Endothelial cell (in vitro differentiated cells): ENCODE measurements at places on chromosomes 1 and 21. TPM values are rescaled to one million over a fixed set of nuclear protein-coding genes. Genes with fewer than 3 reads are reported as not detected.

GRCh38 chr1:234154320-234155251 lies 218.7 kb upstream of the COA6 start:
- H3K27me3 ChIP-seq = peaks cover 1% of the 10 kb centered on the region
- H3K4me3 ChIP-seq = no peak overlapping the region
- H3K36me3 ChIP-seq = no peaks in the 10 kb centered on the region
- peak; percentile 44 for DNase-seq

GRCh38 chr1:234924450-234925355 lies 203.9 kb downstream of the TOMM20 start:
- peaks cover 58% of the 10 kb centered on the region for H3K4me1 ChIP-seq
- H3K36me3 ChIP-seq = no peaks in the 10 kb centered on the region
- peak overlapping the region; percentile 70 for H3K27ac ChIP-seq
- H3K4me3 ChIP-seq = no peak overlapping the region

DNA sequence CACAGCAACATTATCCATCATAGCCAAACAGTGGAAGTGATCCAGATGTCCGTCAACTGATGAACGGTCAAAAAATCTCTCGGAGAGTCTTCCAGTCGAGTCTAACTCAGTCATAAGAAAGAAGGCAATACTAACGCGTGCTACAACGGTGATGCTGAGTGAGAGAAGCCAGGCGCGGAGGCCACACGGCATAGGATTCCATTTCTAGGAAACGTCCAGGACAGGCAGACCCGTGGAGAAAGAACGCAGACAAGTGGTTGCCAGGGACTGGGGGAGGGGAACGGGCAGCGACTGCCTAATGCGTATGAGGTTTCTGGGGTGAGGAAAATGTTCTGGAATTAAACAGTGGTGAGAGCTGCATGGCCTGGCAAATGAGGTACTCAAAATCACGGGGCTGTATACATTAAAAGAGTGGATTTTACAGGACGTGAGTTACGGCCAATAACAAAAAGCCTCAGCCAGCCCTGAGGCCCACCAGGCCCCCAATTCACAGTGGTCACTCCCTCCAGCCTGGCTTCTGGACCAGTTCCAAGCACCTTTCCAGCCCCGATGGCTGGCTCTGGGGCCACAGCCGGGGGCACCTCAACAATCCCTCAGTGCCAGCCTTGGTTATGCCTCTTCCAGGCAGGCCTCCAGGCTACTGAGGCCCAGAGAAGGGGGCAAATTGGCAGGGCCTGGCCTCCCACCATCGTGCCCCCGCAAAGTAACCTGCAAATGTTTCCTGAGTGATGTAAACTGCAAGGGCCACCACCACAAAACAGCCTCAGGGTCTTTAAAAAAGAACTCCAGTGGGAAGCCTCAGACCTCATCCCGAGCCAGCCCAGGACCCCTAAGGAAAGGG lies 3.4 kb downstream of the WNT9A start:
- H3K36me3 ChIP-seq = no peaks in the 10 kb centered on the region
- peaks cover 13% of the 10 kb centered on the region for H3K27me3 ChIP-seq
- no peaks in the 10 kb centered on the region for H3K4me1 ChIP-seq
- H3K27ac ChIP-seq = no peak overlapping the region
- H3K4me3 ChIP-seq = no peak overlapping the region

- H3K27me3 ChIP-seq = peaks cover 1% of the 10 kb centered on the region
- no peak overlapping the region for H3K4me3 ChIP-seq
- no peak overlapping the region for H3K27ac ChIP-seq
- H3K36me3 ChIP-seq = no peaks in the 10 kb centered on the region
- no peak for DNase-seq
- H3K4me1 ChIP-seq = peaks cover 16% of the 10 kb centered on the region
Observed at GRCh38 chr1:117388328-117388727, 21.1 kb downstream of the MAN1A2 start.

- H3K36me3 ChIP-seq = peaks cover 37% of the 10 kb centered on the region
- no peak overlapping the region for H3K27ac ChIP-seq
- peaks cover 15% of the 10 kb centered on the region for H3K27me3 ChIP-seq
- peaks cover 18% of the 10 kb centered on the region for H3K4me1 ChIP-seq
Observed at GRCh38 chr1:228097333-228098081, 5.6 kb downstream of the C1orf35 start.

The SYT14 gene
- total RNA-seq = 9.7 TPM

DNA sequence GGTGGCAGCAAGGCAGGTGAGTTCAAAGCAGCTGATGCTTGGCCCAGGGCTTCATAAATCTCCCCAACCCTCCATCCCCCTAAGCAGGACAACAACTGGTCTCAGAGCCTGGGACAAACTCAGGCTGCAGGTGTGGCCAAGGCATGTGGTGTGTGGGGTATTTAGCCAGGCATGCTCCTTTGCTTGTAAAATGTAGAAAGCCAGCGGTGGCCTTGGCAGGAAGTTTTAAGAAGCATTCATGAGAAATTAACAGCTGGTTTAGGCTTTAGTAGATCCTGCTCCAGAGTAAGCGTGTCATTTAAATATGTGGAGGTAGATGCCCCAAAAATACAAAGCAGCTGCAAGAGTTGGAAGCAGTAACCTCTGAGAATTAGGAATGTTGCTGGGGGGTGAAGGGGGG lies 44.8 kb downstream of the NTPCR start:
- no peak overlapping the region for H3K4me3 ChIP-seq
- H3K27me3 ChIP-seq = no peaks in the 10 kb centered on the region
- no peak overlapping the region for H3K27ac ChIP-seq
- no peaks in the 10 kb centered on the region for H3K4me1 ChIP-seq
- peaks cover 61% of the 10 kb centered on the region for H3K36me3 ChIP-seq

The S100A2 gene
- not detected for total RNA-seq

The RIPK4 gene
- total RNA-seq = 9.6 TPM

DNA sequence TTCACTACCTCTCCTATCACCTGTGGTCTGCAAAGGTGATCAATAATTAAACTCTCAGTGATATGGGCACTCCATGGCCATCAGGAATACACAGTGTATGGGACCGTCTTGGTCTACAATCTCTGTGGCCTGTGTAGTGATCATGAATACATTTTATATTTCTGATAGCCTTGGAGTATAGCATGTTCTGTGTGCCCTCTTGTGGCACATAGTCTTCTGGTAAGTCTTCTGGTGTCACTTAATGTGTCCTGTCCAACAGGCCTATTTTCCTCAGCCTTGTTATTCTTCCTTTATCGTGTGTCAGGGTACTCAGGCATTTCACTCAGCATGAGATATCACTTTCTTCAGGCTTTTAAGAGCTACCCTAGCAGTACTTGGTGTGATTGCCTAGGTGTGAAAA lies 393.6 kb downstream of the AGBL4 start:
- H3K36me3 ChIP-seq = peaks cover 4% of the 10 kb centered on the region
- no peak for DNase-seq
- no peak overlapping the region for H3K27ac ChIP-seq

GRCh38 chr1:213163278-213163711 lies 112.3 kb downstream of the RPS6KC1 start:
- H3K4me1 ChIP-seq = no peaks in the 10 kb centered on the region
- H3K27ac ChIP-seq = no peak overlapping the region
- H3K36me3 ChIP-seq = peaks cover 3% of the 10 kb centered on the region
- H3K27me3 ChIP-seq = no peaks in the 10 kb centered on the region
- H3K4me3 ChIP-seq = no peak overlapping the region

DNA sequence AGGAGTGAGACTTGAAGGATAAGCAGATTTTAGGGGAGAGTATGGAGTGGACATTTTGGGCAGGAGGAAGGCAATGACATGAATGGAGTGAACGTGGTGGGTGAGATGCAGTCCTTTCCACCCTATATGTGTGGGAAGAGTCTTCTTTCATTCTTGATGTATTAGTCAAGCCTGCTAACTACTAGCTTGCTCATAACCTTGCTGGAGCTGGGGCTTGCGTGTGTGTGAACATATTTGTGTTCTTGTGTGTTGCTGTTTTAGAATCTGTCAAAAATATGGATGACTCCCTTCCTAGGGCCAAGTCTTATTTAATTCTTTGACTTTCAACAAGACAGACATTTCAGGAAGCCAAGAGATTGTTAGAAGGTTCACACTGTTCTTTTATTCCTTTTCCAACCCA lies 132.7 kb downstream of the UCK2 start:
- H3K27me3 ChIP-seq = peaks cover 3% of the 10 kb centered on the region
- no peak for DNase-seq
- no peak overlapping the region for H3K4me3 ChIP-seq
- no peak overlapping the region for H3K27ac ChIP-seq

GRCh38 chr1:241586905-241587512 lies 53.2 kb downstream of the CHML start:
- H3K4me1 ChIP-seq = no peaks in the 10 kb centered on the region
- H3K27ac ChIP-seq = no peak overlapping the region
- H3K4me3 ChIP-seq = no peak overlapping the region
- no peak for DNase-seq
- H3K27me3 ChIP-seq = no peaks in the 10 kb centered on the region

DNA sequence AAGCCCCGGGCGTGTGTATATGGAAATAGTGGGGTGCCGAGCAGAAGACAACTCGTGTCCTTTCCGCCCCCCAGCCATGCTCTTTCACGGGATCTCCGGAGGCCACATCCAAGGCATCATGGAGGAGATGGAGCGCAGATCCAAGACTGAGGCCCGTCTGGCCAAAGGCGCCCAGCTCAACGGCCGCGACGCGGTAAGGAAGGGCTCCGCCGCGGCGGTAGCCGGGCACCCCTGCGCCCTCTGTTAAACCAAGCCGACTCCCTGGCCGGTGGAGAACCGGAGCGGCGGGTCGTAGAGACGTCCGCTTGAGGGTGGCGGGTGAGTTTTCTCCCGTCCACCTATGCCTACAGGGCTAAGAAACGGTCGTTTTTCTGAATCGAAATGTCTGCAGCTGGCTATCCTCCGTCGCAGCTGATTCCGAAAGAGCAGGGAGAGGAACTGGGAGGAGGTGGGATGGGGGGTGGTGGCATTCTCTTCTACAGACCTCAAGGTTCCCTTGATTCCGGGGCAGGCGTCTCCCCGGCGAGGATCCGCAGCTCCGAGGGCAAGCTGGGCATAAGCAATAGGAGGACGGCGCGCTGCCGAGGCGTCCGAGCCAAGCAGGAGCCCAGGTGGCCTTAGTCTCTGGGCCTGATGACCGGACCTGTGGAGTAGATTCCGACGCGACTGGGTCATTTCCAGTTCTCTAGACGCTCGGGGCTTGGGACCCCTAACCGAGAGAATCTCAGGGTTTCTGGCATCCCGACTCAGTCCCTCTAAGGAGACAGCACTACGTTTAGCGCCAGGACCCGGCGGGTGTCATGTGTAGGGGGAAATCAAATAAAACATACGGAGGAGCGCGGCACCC lies 856 bp downstream of the LHX9 start:
- no peak for DNase-seq
- peaks cover 65% of the 10 kb centered on the region for H3K4me1 ChIP-seq
- no peak overlapping the region for H3K27ac ChIP-seq
- H3K36me3 ChIP-seq = peaks cover 4% of the 10 kb centered on the region

- H3K36me3 ChIP-seq = no peaks in the 10 kb centered on the region
- DNase-seq = no peak
- H3K27me3 ChIP-seq = no peaks in the 10 kb centered on the region
- no peak overlapping the region for H3K27ac ChIP-seq
Observed at GRCh38 chr1:187680823-187681222, 852.1 kb downstream of the PLA2G4A start.

The LYSMD1 gene
- total RNA-seq = 7.5 TPM

DNA sequence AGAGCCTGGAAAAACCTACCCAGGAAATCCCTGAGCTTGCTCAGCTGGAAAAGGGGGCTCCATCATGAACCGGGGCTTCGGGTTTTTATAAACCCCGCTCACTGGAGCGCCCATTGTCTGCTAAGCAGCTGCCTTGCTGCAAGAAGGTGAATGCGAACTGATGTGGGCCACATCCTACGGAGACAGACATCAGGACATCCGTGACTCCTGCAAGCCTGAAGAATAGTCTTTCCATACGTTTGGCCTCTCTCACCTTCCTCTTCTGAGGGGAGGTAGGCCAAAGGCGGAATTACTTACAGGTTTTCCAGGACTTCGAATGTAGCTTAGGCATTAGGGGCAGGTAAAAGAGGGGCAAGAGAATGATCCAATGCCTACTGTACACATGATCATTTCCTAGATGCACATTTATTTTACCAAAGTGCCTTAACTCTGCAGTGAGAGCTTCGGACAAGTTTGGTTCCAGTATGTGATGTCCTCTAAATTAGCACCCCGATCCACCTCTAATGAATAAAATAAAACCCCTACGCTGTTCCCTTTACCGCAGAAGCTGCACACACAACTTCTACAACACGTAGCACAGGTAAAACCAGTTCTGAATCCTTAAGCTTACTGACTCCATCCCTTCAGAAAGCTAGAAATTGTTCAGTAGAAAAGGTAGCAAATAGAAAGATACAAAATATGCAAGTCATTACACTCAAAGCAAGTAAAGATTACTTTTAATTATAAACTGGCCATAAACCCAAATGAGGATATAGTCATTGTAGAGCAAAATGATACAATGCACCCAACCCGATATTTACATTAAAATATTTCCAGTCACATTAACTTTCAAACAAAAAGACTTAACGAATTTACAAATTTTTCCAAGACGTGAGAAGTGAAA lies 866 bp upstream of the SORT1 start:
- H3K4me1 ChIP-seq = peaks cover 30% of the 10 kb centered on the region
- no peak for DNase-seq
- peaks cover under 1% of the 10 kb centered on the region for H3K36me3 ChIP-seq
- H3K4me3 ChIP-seq = peak overlapping the region; percentile 90
- H3K27me3 ChIP-seq = peaks cover 4% of the 10 kb centered on the region

DNA sequence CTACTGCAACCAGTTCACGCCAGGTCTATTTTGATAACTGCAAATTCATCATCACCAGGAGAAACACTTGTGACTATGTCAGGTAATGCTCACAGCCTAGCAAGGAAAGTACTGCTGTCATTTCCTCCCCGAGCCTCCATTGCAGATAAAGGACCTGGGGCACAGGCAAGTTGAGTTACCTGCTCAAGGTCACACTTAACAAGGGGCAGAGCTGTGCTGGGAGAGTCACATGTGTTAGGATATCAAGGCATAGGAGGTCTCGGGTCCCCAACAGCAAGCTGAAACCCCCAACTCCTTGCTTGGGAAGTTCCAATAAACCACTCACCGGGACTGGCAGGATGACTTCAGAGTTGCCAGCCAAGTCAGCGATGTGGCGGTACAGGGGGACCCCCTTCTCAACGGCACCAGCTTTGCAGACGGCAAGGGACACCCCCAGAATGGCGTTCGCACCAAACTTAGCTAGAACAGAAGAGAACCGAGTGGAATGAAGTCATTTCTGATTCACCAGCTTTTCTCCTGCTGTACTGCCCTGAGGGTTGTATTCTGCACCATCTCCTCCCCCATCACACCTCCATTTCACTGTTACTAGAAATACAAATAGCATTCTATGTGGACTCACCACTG lies 11.6 kb downstream of the ENO1 start:
- no peak for DNase-seq
- H3K36me3 ChIP-seq = peaks cover 59% of the 10 kb centered on the region
- peaks cover 5% of the 10 kb centered on the region for H3K27me3 ChIP-seq
- no peak overlapping the region for H3K27ac ChIP-seq
